Posterior vena cava (tissue), 2 donors: ENCODE measurements at places on chromosomes 7 and 10. TPM values are rescaled to one million over a fixed set of nuclear protein-coding genes. Genes with fewer than 3 reads are reported as not detected.

The KCND2 gene
- 3.5 TPM for total RNA-seq

The FRAT2 gene
- 6.8 TPM for total RNA-seq

The TMEM270 gene
- total RNA-seq = not detected

The HOGA1 gene
- total RNA-seq = 1.5 TPM

The CXCL12 gene
- total RNA-seq = 238 TPM

The ANKRD30A gene
- total RNA-seq = not detected

The PIK3CG gene
- 4.7 TPM for total RNA-seq

The ZMYND11 gene
- total RNA-seq = 87.1 TPM

The SRPK2 gene
- 52.2 TPM for total RNA-seq

The MTPN gene
- 95.0 TPM for total RNA-seq

The EBLN1 gene
- total RNA-seq = not detected

The CPED1 gene
- 120 TPM for total RNA-seq

The TEX36 gene
- total RNA-seq = not detected

The TMEM26 gene
- 0.81 TPM for total RNA-seq

The AOC1 gene
- total RNA-seq = 0.46 TPM

The GBX1 gene
- total RNA-seq = not detected

The AKAP9 gene
- 46.9 TPM for total RNA-seq

The ANKRD61 gene
- 0.42 TPM for total RNA-seq

The NCF1 gene
- total RNA-seq = 9.3 TPM

The PALD1 gene
- 7.4 TPM for total RNA-seq

The AFAP1L2 gene
- 7.9 TPM for total RNA-seq

The TDRD1 gene
- 0.48 TPM for total RNA-seq

The LOXL4 gene
- total RNA-seq = 10.9 TPM

The FAM237B gene
- not detected for total RNA-seq

The KCNH2 gene
- total RNA-seq = 27.3 TPM

The GIMAP7 gene
- 23.5 TPM for total RNA-seq

The STX1A gene
- 3.4 TPM for total RNA-seq

The TACC2 gene
- 54.6 TPM for total RNA-seq

The SPDYE9 gene
- not detected for total RNA-seq

The CCDC7 gene
- total RNA-seq = 46.4 TPM

The LRRC17 gene
- 11.1 TPM for total RNA-seq

The NPC1L1 gene
- total RNA-seq = 0.14 TPM

The MOGAT3 gene
- not detected for total RNA-seq

The C10orf71 gene
- 0.10 TPM for total RNA-seq

The FAM24B gene
- 1.4 TPM for total RNA-seq

The NEUROG3 gene
- not detected for total RNA-seq

The THNSL1 gene
- 2.1 TPM for total RNA-seq

The CALHM2 gene
- total RNA-seq = 59.4 TPM

The TAS2R4 gene
- total RNA-seq = 1.5 TPM

The EPHB6 gene
- total RNA-seq = 33.5 TPM

The OPALIN gene
- not detected for total RNA-seq

The CASTOR2 gene
- total RNA-seq = 24.8 TPM

The SYCE1 gene
- total RNA-seq = 0.76 TPM

The NEBL gene
- total RNA-seq = 3.5 TPM

The IFIT1B gene
- 0.14 TPM for total RNA-seq

The POT1 gene
- 17.0 TPM for total RNA-seq

The SEMA3D gene
- 21.4 TPM for total RNA-seq

The SPDYE2B gene
- total RNA-seq = not detected

The CRTAC1 gene
- 24.5 TPM for total RNA-seq

The NPFFR1 gene
- not detected for total RNA-seq

The SNX8 gene
- 34.2 TPM for total RNA-seq

The PLA2G12B gene
- total RNA-seq = not detected

The CACNA2D1 gene
- 39.1 TPM for total RNA-seq

The SEMA4G gene
- total RNA-seq = 1.6 TPM

The EPHA1 gene
- 0.24 TPM for total RNA-seq

The CUBN gene
- 2.3 TPM for total RNA-seq

The PAX4 gene
- total RNA-seq = not detected

The SKIDA1 gene
- total RNA-seq = 0.33 TPM
